ENCODE measurements at places on chromosomes 1 and 21.

GRCh38 chr1:153578490-153578889, 12.8 kb upstream of the S100A2 start:
- DNase-seq = no peak

DNA sequence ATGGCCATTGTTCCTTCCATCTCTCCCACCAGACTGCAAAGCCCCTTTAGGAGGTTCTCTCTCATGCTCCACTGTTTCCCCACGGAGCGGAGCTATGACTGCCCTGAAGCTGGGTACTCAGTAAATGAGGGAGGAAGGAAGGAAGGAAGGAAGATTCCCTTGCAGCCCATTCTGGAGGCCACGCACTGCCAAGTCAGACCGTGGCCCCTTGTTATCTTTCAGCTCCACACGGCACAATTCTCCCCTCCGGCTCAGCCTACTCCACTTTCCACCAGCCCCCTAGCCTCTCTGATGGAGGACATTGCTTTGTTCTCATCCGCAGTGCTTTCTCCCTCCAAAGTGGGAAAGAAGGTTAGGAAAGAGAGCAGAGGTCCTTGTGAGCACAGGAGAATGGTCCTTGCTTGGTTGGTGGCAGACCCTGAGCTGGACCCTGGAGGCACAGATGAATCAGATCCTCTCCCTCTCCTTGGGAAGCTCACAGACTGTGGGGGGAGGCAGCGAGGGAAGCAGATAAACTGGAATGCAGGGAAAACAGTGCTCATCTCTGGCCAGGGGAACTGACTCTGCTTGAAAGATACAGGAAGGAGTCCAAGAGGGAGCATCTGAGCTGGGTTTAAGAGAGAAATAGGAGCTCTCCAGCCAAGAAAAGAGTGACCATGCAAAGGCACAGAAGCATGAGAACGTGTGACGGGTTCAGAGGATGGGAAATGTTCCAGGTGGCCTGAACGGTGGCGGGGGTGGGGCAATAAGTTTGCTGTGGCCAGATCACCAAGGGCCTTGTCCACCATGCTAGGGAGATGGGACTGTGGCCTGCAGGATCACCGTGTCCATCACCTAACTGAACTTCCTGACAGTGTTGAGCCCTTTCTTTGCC, 52.6 kb downstream of the GLIS1 start:
- no peak for DNase-seq

GRCh38 chr1:57208741-57209302, 215.0 kb downstream of the DAB1 start:
- DNase-seq = peak; percentile 7

- peak; percentile 5 for DNase-seq
Measured at GRCh38 chr1:20787840-20788795, 1.0 kb upstream of the HP1BP3 start.

- DNase-seq = no peak
Measured at GRCh38 chr21:17491716-17492414, 21.0 kb upstream of the CXADR start.

DNA sequence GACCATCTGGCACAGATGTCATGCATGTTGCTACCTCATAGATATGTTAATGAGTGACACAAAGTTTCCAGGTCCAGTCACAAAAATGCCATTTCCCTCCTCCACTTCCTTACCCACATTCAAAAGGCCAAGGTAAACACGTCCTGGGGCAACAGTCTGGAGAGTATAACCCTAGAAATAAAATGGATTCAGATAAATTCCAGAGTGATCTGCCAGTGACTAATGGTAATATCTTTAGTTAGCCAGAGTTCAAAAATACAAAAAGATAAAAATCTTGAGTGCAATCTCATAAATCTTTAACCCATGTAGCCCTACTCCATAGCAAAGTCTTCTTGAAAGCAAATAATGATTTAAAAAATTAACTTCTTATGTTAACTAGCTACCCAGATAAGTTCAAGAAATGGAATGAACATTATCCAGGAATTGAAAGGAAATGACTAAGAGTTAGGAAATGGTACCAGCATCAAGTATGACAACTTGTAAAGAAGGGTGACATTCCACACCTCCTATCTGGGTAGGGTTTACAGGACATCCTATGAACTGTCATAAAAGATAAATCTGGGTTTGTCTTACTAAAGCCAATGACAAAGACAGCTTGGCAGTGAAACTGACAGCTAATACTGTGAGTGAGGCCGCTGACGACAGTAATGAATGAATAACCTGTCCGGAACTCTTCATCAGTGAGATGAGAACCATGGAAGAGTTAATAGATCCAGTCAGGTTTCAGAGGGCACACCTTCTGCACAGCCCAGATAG, 18.1 kb downstream of the RGS2 start:
- no peak for DNase-seq

GRCh38 chr1:185441605-185442004, 124.6 kb upstream of the IVNS1ABP start:
- no peak for DNase-seq

DNA sequence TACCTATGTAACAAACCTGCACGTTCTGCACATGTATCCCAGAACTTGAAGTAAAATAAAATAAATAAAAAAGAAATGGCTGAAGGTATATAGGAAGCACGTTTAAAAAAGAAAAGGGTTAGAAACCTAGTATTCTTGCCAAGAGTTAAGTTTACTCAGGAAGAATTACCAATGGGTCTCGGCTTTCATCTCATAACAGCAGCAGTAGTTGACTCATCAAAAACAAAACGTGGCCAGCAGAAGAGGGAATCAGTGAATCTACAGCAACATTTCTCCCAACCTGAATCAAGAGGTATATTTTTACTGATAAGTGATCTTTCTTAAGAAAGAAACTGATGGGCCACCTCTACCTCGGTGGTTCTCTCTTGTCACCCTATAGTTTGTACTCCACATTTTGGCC, 340.3 kb downstream of the BRINP2 start:
- DNase-seq = no peak

DNA sequence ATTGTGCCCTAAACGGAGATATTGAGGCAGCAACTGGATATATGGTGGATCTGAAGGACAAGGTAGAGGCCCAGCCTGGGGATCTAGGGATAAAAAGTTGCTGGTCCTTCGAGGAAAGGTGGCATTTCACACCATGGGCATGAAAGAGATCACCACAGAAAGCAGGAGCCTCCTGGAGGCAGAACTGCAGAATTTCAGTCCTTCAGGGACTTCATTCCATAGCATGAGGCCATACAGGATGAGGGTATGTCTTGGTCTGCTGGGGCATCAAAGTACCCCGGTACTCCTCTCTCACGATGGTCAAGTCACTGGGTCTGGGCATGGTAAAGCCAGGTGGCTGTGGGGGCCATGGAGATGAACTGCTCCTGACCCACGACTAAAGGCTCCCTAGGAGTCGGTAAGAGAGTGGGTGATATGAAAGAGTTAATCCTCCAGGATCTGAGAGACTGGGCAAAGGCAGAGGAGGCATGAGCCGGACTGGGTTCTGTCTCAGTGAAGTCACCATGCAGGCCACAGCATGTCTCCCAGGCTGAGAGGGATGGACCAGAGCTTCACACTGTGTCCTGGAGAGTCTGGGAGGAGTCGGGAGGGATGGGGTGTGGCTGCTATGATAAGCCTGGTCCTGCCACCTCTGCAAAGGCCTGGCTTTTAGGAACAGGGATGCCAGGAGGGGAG, 5.8 kb upstream of the SPRR5 start:
- DNase-seq = no peak

- DNase-seq = no peak
Measured at GRCh38 chr1:52674497-52675384, 23.4 kb downstream of the COA7 start.

GRCh38 chr1:186858923-186859322, 30.2 kb downstream of the PLA2G4A start:
- DNase-seq = no peak

DNA sequence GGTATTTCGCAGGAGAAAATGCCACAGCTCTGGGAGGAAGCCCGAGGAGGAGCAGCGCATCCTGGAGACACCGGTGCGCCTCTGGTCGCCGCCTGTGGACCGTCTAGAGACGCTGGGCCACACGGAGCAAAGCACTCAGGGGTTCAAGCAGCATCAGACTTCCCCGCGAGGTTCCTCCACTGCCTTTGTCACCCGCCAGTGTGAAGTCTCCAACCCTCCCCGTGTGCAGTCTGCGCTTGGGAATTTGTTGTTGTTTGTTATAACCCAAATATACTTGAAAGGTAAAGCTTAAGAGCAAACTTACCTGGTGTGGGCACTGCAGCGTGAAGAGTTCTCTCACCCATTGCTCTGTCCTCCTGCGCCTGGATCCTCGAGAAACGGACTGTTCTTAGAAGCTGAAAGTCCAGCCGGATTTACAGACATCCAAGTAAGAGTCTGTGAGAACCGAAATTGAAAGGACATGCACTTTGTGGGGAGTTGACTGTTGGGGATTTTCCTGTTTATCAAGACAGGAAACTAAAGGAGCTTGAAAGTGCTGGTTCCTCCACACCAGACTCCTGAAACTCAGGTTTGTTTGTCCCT, at the start of gene GBP4:
TSS of gene GBP4 (minus strand) at position 452 of the 582 bp plus-strand sequence. CDS start at position 344, 108 bp downstream.
- no peak for DNase-seq

DNA sequence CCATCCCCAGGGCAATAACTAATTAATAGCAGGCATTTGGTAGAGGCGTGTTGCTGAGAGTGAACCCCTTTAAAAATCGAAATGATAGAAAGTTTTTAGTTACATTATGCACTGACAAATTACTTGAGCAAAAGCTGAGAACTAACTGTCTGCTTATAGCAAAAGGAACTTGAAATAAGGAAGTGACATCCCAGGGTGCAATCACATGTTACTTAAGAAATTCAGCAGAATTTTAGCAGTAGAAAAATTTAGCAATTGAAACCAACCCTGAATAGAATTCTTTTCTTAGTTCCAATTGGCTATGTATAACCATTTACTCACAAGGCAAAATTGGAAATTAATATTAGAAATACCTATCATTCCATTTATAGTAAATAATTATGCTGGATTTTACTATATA, 139.5 kb upstream of the SAMSN1 start:
- DNase-seq = no peak

DNA sequence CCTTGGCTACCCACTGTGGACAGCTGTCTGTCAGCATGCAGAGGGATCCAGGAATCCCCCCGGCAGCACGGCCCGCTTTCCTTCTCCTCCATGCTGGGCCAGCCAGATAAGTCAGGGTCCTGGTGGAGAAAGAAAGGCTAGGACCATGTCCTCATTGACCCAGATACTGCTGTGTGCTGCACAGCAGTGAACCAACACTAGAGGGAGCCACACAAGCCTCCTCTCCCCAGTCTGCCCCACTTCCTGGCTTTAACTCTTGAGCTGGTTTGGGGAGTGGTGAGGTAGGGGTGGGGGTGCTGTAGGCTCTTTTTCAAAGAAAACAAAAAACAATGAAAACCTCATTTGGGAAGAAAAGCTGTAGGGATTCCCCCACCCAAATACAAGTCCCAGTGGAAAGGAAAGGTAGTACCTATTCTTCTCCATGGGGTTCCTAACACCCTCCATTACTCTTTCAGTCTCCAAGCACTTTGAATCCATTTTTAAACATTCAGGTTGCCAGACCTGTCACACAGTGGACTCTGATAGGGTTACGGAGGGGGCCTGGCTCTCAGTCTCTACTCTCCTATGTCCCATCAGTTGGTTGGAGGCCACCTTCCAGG, 84.9 kb upstream of the CD1D start:
- DNase-seq = peak; percentile 24

GRCh38 chr1:170483051-170483450, 48.9 kb upstream of the GORAB start:
- DNase-seq = no peak

DNA sequence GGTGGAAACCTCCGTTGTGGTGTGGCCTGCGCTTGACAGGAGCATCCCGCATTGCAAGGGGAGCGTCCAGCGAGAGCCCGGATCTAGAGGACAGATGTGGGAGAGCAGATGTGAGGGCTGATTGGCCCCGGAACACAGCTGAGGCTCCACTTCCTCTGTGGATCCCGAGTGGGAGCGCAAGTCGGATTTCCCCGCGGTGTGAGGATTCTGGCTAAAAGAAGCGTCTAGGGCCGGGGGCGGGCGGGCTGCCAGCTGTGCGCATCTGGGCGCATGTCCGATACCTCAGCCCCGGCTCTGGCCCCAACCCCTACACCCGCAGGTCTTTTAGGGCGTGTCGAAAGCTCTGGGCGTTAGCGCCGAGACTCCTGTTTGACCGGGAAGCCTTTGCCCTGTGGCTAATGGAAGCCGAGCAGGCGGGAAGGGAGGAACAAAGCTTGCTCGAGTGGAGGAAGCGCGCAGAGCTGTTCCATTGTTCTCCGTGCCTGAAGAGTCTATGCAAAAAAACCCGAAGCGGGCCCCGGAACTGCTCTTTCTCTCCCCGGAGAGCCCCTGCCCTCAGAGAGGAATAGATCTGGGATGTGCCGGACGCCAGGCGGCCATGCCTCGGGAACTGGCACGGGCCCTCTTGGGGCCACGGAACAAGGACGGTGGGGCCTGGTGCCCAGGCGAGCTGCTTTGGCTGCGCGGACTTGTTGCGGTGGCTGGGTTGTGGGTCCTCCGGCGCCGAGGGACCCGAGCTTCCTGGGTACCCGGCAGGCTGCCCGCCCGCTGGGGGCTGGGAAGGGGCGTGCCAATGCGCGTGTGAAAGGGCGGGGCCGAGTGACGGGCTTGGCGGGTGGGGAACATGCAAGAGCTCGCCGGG, 111.1 kb downstream of the NAV1 start:
- DNase-seq = peak; percentile 89

DNA sequence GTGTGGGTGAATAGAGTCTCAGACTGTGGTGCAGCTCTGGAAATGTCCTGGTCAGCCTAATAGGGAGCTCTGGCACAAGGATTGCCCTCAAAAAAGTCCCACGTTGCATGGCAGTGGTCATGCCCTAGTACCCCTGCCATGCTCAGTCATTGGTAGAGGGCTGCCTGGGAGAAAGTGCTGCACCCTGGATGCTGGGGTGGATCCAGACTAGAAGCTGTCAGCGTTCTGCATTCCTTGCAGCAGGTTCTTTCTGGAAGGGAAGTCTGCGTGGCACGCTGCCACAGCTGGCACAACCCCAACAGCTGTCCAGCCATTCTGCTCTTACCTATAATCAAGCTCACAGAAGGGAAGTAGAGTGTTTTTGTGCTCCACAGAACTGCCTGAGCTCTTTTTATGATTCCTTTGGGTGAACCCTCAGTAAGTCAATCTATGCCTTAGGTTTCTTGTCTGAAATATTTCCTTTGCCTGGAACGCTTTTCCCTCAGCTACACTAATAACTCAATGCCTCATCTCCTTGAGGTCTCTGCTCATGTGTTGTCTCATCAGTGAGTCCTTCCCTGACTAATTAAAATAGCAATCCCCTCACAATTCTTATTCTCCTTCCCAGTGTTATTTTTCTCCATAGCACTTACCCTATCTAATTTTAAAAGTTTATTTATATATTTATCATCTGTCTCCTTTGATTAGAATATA, 61.5 kb upstream of the JAK1 start:
- peak; percentile 67 for DNase-seq

DNA sequence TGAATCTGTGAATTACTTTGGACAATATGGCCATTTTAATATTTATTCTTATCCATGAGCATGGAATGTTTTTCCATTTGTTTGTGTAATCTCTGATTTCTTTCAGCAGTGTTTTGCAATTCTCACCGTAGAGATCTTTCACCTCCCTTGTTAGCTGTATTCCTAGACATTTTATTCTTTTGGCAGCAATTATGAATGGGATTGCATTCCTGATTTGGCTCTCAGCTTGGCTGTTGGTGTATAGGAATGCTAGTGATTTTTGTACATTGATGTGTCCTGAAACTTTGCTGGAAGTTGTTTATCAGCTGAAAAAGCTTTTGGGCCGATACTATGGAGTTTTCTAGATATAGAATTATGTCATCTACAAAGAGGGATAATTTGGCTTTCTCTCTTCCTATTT, 44.2 kb upstream of the NEGR1 start:
- DNase-seq = no peak

- DNase-seq = no peak
Measured at GRCh38 chr1:66327588-66327987, 206.4 kb upstream of the SGIP1 start.

GRCh38 chr1:53540604-53541262, 81.5 kb downstream of the DMRTB1 start:
- DNase-seq = no peak

- DNase-seq = no peak
Measured at GRCh38 chr1:159678939-159679338, 35.5 kb downstream of the CRP start.

Measured in COR-L47 (cell line).